Cerebellar nuclear complex (tissue), 1 donor: ENCODE measurements at places on chromosomes 12 and 14.

DNA sequence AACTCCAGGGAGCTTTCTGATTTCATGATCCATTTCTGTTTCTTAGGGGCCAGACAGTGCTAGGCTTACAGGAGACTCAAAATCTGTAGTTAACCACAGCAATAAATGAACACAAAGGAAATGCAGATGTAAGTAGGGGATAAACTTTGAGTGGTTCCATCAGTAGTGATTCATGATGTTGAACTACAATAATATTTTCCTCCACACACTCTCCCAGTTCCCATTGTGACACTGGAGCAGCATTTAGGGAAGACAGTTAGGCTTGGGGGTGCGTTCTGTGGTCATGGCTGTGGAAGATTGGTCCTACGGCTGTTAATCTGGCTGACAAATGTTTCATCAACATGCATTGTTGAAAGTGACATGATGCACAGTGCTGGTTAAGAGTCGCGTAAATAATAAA, 66.9 kb downstream of the HMGA2 start:
- DNase-seq = no peak

- DNase-seq = no peak
Observed at GRCh38 chr14:21714318-21714929, 40.8 kb upstream of the OR4E1 start.

DNA sequence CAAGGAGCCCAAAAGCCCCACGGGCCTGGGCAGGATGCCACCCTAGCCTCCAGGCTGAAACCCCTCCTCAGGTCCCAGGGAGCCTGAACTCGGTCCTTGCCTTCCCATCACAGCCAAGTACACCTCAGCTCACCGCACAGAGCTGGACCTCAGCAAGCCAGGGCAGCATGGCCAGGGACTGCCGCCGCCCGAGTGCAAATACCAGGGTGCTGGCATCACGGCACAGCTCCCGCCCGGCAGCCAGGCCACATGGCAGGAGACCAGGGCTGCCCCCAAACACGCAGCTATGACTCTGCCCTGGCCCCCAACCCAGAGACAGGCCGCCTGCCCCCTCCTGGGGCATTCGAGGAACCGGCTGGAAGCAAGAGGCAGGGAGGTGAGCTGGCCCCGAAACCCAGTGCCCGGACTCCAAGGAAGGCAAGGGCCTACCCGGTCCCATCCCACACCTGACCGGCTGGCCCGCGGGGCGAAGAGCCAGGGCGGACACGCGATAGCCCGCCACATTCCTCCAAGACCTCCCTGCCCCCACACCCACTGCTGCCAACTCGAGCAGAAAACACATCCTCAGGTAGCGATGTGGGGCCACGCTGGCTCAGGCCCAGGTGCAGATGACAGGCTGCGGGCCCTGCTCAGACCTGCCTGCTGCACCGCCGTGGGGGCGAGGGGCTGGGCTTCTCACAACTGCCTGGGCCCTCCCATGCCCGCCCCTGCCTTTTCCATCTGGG, 2.7 kb downstream of the JAG2 start:
- DNase-seq = no peak

GRCh38 chr14:25055992-25056687, 6.2 kb upstream of the STXBP6 start:
- DNase-seq = no peak

- no peak for DNase-seq
Observed at GRCh38 chr12:116354950-116355783, 77.7 kb upstream of the MED13L start.

GRCh38 chr12:27969624-27970400, 2.7 kb downstream of the PTHLH start:
- no peak for DNase-seq

DNA sequence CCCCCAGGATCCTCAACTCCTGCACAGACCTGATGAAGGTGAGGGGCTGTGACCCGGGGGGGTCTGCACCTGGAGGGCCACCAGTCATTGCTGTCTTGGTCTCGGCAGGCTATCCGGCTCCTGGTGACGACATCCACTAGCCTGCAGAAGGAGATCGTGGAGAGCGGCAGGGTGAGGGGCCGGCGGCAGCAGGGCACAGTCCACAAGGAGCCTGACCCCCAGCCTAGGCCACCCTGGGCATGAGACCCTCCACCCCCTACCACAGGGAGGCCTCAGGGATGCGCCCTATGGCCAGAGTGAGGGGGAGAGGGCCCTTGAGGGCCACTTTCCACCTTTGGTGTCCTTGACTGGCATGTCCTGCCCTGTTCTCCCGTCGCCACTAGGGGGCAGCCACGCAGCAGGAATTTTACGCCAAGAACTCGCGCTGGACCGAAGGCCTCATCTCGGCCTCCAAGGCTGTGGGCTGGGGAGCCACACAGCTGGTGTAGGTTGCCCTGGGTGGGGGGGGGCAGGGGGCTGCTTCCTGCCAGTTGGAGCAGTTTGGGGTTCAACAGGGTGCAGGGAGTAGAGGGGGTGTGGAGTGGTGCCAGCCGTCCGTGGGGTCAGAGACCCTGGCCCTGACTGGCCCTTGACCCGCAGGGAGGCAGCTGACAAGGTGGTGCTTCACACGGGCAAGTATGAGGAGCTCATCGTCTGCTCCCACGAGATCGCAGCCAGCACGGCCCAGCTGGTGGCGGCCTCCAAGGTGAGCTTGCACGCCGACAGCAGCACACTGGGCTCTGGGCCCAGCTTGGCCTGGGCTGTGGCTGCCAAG, 25.0 kb downstream of the HIP1R start:
- peak; percentile 69 for DNase-seq

- DNase-seq = no peak
Observed at GRCh38 chr12:59808317-59808910, 212.6 kb downstream of the SLC16A7 start.

DNA sequence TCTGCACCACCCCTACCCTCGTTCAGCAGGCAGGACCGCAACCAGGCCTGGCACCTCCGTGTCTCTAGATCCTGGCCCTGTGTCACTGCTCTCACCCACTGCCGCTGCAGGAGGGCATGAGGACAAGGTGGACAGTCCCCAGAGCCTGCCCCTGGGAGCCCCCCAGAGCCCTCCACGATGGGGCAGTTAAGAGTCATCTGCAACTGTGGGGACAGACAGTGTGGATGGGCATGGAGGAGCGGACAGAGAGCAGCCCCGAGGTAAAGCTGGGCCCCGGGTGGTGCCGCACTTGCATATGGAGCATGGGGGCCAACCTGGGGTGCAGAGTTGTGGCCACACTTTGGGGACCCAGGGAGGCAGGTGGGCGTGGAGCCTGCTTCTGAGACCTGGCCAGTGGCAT, 905.1 kb upstream of the USP15 start:
- DNase-seq = no peak

DNA sequence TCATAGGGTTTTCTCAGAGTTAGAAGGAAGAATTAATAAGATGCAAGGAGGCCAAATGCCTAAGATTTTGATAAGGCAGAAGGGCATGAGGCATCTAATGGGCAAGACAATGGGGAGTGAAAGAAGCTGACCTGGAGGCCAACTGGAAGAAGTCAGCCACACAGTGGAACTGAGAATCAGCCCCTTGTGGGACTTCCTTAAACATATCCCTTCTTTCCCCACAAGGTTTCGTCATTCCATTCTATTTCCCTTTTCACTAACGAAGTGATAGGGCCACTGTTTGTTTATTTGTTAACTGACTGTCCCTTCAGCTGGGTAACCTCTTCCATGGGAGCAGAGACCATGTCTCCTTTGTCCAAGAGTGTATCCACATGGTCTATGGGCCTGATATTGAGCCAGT, 86.2 kb downstream of the HELB start:
- DNase-seq = no peak

DNA sequence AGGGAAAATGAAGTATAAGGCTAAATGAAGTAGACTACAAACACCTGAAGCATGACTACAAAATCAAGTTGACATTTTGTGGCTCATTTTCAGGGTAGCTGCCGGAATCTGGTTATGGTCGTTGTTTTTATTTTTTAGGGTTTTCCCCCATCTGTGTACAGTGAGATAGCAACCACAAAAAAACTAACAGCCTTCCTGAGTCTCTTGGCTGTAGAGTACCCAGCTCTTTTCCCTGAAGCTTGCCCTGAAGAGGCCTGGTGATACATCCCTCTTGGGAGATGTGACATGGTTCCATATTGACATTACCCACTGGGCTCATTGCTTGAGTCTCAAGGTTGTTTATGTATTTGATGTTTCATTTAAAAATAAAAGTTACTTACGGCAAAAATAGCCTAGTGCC, 424.0 kb downstream of the ZFP36L1 start:
- no peak for DNase-seq

- no peak for DNase-seq
Observed at GRCh38 chr12:131873293-131873692, 21.1 kb upstream of the ULK1 start.

DNA sequence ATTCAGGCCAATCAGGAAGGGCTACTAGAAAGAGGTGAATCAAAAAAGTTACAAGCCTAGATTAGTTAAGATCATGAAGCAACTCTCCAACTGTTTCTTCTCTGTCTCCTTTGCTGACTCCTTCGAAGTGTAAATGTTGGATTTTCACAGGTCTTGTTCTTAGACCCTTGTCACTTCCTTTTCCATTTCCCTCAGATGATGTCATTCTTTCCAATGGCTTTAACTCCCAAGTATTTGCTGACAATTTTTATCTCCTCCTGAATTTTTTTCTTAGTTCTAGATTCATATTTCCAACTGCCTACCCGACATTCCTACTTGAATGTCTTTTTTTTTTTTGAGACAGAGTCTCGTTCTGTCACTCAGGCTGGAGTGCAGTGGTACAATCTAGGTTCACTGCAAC, 10.8 kb downstream of the GAS2L3 start:
- no peak for DNase-seq

DNA sequence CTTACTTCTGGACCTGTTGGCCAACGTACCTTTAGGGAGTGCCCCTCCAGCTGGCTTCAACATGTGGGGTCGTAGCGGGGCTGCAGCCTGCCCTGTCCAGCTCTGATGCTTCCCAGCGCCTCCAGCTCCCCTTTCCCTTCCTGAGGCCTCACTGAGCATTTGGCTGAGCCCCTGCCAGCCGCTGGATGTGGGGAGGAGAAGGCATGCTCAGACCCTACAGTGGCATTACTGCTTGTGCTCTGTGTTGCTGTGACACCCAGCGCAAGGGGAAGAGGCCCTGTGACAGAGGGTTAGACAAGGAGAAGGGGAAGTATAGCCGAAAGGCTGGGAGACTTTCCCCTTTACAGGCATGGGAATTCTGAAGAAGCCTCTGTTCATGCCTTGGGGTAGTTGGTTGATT, 145.9 kb downstream of the PRKCH start:
- no peak for DNase-seq

DNA sequence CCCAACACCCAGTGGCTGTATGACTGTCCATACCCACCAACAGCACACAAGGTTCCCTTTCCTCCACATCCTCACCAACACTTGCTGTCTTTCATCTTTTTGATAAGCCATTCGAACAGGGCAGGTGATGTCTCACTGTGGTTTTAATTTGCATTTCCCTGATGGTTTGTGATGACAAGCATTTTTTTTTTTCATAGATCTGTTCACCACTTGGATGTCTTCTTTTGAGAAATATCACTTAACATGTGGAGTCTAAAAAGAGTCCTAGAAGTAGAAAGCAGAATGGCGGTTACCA, 198.1 kb upstream of the DIO3 start:
- no peak for DNase-seq

DNA sequence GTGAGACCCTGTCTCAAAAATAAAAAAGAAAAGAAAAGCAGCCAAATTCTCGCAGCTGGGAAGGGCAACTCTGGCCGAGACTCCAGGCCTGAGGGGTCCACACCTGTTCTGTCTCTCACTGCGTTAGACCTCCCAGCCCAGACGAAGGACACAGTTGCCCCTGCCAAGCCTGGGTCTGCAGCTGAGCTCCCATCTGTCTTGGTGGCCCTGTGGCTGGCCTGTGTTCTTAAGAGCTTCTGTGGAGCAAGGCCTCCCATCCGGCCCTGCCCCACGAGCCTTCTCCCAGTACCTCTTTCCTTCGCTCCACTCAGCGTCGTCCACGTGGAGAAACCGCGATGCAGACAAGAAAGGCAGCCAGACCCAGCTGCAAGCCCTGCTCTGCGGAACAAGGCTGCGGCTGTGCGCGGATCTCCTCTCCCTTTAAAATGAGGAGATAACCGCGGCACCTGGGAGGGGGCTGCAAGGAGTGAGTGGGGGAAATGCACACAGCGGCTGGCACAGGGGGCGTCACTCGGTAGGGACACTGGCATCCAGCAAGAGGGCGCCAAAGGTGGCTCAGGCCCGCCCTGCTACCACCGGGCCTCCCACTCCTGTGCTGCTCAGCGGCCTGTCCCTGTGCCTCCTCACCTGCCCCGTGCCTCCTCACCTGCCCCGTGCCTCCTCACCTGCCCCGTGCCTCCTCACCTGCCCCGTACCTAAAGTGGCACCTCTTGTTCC, 42.4 kb downstream of the LRRC74A start:
- DNase-seq = no peak

- DNase-seq = no peak
Observed at GRCh38 chr14:100303179-100303578, 3.1 kb downstream of the SLC25A29 start.

- DNase-seq = no peak
Observed at GRCh38 chr14:75619548-75619947, 41.1 kb downstream of the ERG28 start.

- no peak for DNase-seq
Observed at GRCh38 chr12:62767946-62768345, 167.0 kb downstream of the PPM1H start.

DNA sequence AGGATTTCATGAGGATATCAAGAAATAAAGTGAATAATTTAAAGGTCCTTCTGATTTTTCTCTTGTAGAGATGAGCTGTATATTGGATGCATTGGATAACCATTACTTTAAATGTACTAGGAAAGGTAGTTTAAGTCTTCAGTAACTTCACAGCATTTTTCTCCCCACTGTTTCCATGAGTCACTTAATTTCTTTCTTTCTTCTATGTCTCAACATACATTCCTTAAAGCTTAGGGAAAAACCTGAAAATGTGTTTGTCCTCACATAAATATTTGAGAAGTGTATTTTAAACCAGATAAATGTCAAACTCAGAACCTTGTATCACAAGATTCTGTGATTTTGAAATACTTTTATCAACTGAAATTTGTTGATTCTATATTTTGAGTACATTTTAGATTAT, 1970.2 kb upstream of the FLRT2 start:
- DNase-seq = no peak

DNA sequence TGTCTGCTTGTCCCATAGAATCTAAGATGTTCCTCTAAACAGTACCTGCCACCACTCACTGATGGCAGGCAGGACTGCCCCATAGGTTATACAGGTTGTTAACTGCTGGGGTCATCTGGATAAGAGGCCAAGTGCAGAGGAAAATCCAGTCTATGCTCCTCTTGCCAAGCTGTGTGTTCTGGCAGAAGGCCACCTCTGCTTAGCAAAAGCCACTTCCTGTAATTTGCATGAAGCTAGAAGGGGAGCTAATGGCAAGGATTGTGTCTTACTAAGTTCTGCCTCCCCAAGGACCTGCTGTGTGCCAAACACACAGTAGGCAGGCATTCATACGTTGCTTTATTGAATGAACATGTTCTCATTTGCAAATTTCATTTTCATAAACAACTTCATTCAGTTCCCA, 445.4 kb downstream of the BCL11B start:
- DNase-seq = no peak

GRCh38 chr12:93363841-93364297, 13.9 kb upstream of the NUDT4 start:
- no peak for DNase-seq

- no peak for DNase-seq
Observed at GRCh38 chr14:67856827-67857226, 37.2 kb downstream of the RAD51B start.
